Upper lobe of left lung (tissue), 6 donors: ENCODE measurements at places on chromosomes 2 and 18. TPM values are rescaled to one million over a fixed set of nuclear protein-coding genes. Genes with fewer than 3 reads are reported as not detected.

- H3K4me1 ChIP-seq, result no peaks in the 10 kb centered on the region
- H3K27ac ChIP-seq, result no peak overlapping the region
- DNase-seq, result no peak
- H3K36me3 ChIP-seq, result no peaks in the 10 kb centered on the region
- no peak overlapping the region for H3K4me3 ChIP-seq
Measured at GRCh38 chr2:224816816-224817215, 100.7 kb upstream of the CCDC195 start.

- no peak overlapping the region for H3K4me3 ChIP-seq
- H3K4me1 ChIP-seq, result no peaks in the 10 kb centered on the region
- no peak for DNase-seq
- H3K27ac ChIP-seq, result no peak overlapping the region
Measured at GRCh38 chr2:200417366-200417765, 92.5 kb downstream of the KCTD18 start.

- H3K4me1 ChIP-seq, result no peaks in the 10 kb centered on the region
- no peak for DNase-seq
- no peak overlapping the region for H3K27ac ChIP-seq
- H3K27me3 ChIP-seq, result no peaks in the 10 kb centered on the region
Measured at GRCh38 chr18:45806226-45806625, 19.2 kb upstream of the SIGLEC15 start.

The PRKAG3 gene
- total RNA-seq, result not detected

- H3K27me3 ChIP-seq, result no peaks in the 10 kb centered on the region
- no peak overlapping the region for H3K27ac ChIP-seq
- H3K36me3 ChIP-seq, result no peaks in the 10 kb centered on the region
- no peaks in the 10 kb centered on the region for H3K4me1 ChIP-seq
- H3K4me3 ChIP-seq, result no peak overlapping the region
- DNase-seq, result no peak
Measured at GRCh38 chr2:127451981-127452380, 33.8 kb downstream of the PROC start.

GRCh38 chr2:165898381-165898780 lies 55.2 kb downstream of the TTC21B start:
- no peak overlapping the region for H3K27ac ChIP-seq
- peaks cover 3% of the 10 kb centered on the region for H3K4me1 ChIP-seq
- H3K36me3 ChIP-seq, result no peaks in the 10 kb centered on the region
- no peaks in the 10 kb centered on the region for H3K27me3 ChIP-seq
- no peak for DNase-seq

DNA sequence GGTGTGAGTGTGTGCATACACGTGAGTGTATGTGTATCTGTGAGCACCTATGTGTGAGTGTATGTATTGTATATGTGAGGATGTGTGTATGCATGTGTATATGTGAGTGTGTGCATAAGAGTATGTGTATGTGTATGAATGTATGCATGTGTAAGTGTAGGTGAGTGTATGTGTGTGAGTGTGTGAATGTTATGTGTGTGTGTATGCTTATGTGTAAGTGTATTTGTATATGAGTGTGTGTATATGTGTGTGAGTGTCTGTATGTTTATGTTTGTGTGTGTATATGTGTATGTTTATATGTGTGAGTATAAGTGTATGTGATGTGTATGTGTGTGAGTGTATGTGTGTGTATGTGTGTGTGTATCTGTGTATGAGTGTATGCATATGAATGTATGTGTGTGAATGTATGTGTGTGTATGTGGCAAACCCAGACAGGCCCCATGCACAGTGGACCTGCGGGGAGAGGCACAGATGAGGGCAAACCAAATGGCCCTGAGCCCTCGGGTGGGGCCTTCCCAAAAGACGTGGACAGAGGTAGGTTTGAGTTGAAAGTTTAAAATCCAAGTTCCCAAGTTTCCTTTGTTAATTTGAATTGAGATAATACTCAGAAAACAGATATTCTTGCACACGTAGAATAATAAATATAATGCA lies 51.5 kb downstream of the EDAR start:
- H3K4me3 ChIP-seq, result no peak overlapping the region
- H3K27ac ChIP-seq, result no peak overlapping the region
- H3K36me3 ChIP-seq, result no peaks in the 10 kb centered on the region

DNA sequence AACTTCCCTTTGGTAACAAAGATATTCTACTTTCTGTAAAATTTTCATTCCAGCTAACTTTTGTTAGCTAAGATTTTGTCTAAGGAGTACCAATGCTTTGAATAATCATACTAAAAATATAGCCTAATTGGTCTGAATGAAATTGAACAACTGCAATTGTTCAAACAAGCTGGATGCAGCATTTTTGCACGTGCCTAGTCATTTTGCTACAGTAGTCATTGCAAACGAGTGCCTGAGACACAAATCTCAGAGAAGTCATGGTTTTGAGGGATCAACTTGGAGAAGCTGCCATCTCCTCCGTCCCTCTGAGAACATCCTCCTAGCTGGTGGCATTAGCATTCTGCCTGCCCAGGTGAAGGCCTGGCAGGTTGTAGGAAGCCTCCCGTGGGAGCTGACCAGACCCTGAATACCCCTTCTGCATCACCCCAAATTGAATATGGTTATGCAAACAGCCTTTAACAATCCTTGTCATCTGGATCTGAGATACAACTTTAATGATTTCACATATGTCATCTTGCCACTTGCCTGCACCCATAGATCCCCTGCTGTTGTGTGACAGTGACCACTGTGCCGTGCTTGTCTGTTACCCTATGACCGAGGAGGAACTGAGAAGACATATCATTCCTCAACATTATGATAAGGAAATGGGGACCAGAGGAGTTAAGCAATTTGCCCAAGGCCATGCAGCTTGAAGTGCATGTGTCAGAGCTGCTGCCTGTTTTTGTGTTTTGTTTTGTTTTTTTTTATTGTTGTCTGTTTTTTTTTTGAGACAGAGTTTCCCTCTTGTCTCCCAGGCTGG lies 29.1 kb upstream of the MGAT4A start:
- H3K4me3 ChIP-seq, result no peak overlapping the region
- H3K4me1 ChIP-seq, result peaks cover 44% of the 10 kb centered on the region
- DNase-seq, result no peak
- no peaks in the 10 kb centered on the region for H3K36me3 ChIP-seq
- peak overlapping the region; percentile 7 for H3K27ac ChIP-seq
- no peaks in the 10 kb centered on the region for H3K27me3 ChIP-seq

GRCh38 chr2:174035981-174036742 lies 71.0 kb upstream of the SP3 start:
- no peaks in the 10 kb centered on the region for H3K36me3 ChIP-seq
- H3K4me3 ChIP-seq, result no peak overlapping the region
- no peaks in the 10 kb centered on the region for H3K27me3 ChIP-seq
- no peak for DNase-seq
- H3K4me1 ChIP-seq, result peaks cover 14% of the 10 kb centered on the region
